ENCODE measurements at places on chromosomes 4 and X.

DNA sequence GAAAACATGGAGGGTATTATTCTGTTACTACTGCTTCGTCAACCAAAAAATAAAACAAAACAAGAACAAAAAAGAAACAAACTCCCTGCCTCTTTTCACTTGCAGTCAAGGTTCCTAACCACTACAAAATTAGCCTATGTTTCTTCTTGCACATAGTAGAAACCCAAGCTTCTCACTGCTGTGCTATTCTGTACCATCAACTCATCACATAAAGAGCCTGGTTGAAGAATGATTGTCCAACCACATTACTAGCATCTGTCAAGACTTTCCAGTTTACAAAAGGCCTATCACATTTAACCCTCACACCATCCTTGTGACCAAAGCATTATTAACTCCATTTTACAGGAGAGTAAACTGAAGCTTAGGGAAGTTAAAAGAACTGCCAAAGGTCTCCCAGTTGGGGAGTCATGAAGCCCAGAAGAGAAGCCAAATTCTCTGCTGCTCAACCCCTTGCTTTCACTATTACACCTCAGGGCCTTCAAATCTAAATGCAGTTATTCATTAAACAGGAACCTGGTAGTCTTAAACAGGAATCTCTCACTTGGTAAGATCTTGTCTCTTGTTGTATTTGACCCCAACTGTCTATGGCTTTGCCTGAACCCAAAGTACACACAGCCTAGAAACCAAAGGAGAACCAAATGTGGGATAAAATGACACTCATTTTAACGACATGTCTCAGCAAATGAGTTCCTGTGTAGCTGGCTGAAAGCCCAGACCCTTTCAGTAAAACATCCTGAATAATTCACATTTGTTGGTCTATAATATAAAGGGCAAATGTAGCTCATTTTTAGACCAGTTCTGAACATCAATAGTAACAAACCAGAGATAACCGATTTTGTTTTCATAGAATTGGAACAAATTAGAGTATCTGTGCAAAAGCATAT lies 8.6 kb downstream of the F9 start:
- DNase-seq = no peak

- peak; percentile 52 for DNase-seq
Measured at GRCh38 chr4:118417325-118417724, 64.5 kb upstream of the PRSS12 start.

DNA sequence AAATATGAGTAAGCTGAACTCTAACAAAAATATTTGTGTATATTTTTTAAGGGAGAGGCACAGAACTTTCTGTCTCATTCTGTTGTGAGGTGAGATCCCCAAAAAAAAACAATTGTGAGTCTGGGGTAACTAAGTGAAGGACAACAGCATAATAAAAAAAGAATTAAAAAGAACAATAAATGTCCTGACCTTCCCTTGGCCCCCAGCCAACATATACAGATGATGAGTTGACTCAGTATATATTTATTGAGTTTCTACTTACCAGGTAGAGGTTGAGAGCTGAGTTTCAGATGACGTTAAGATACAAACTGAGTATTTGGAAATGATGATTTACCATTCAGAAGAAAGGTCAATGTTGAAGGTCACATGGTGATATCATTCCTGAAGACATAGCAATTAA lies 239.5 kb downstream of the KCNIP4 start:
- DNase-seq = no peak

DNA sequence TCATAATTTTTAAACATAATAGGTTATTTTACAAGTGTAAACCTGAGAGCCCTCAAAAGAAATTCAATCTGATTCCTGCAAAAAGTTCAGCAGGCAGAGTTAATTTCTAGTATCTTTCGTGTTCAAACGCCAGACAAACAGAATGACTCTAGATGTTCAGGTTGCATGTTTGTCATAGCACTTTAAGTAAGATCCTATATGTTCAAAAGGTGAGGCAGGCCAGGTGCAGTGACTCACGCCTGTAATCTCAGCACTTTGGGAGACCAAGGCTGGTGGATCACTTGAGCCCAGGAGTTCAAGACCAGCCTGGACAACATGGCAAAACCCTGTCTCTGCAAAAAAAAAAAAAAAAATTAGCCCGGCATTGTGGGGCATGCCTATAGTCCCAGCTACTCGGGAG lies 1.1 kb upstream of the RASSF6 start:
- no peak for DNase-seq

DNA sequence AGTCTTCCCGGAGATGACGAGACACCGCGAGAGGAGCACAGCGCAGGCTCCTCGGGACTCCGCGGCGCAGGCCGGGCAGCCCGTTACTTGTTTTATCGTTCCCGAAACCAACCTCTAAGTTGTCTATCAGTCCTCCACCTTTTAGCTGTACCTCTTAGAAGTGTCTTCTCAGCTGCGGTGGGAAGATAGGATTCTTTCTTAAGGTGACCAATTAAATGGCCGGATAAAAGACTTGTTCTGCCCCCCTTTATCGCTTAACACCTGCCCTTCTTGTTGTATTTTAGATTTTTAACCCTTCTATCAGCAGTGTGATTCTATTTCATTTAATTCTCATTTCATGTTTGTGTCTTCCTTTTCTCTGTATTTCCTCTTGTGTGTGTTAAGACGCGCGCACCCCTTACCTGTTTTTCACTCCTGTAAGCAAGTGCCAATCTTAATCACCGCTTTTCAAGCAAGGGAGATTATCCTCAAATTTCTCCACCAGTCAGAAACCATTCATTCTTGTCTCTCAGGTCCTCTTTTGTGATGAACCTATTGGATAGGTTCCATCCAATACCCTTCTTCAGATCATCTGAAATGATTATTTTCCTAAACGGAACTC lies at the start of gene SLC9B2:
Gene SLC9B2 (minus strand): TSS at position 15 of the 601 bp plus-strand sequence. CDS start 9,211 bp downstream, outside the sequence.
- no peak for DNase-seq

DNA sequence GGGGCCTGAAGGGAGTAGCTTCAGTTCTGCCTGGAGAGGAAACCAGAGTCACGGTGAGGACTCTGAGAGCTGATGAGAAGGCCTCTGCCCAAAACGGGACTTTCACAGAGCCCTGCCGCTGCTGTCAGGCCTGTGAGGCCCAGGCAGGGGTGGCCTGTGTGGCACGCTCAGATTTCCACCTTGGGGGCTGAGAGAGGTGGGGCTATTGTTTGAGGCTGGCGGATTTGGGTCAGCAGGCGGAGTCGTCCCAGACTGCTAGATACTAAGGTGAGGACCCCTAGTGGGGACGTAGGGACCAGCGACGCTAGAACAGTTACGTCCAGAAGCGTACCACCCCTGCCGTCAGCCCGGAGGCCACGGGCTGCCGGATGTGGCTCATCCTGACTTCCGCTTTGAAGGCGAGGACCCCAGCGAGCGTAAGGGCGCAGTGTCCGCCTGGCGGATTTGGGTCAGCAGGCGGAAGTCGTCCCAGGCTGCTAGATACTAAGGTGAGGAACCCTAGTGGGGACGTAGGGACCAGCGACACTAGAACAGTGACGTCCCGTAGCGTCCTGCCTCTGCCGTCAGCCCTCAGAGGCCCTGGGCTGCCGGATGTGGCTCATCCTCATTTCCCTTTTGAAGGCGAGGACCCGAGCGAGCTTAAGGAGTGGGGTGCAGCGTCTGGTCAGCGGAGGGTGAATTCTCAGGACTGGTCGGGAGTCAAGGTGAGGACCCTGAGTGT lies at the start of gene MAGEB1:
Gene MAGEB1 (plus strand): TSS at position 378 of the 721 bp plus-strand sequence. CDS start 3,348 bp downstream, outside the sequence.
- no peak for DNase-seq

GRCh38 chr4:113815826-113816225 lies 54.3 kb upstream of the CAMK2D start:
- DNase-seq = no peak

GRCh38 chrX:65451663-65452062 lies 82.9 kb downstream of the LAS1L start:
- DNase-seq = no peak

- no peak for DNase-seq
Measured at GRCh38 chr4:147044241-147044640, 98.6 kb upstream of the TTC29 start.

GRCh38 chr4:153791746-153792617 lies 3.1 kb upstream of the SFRP2 start:
- DNase-seq = peak; percentile 57

- no peak for DNase-seq
Measured at GRCh38 chr4:10028910-10029309, 7.6 kb upstream of the SLC2A9 start.

DNA sequence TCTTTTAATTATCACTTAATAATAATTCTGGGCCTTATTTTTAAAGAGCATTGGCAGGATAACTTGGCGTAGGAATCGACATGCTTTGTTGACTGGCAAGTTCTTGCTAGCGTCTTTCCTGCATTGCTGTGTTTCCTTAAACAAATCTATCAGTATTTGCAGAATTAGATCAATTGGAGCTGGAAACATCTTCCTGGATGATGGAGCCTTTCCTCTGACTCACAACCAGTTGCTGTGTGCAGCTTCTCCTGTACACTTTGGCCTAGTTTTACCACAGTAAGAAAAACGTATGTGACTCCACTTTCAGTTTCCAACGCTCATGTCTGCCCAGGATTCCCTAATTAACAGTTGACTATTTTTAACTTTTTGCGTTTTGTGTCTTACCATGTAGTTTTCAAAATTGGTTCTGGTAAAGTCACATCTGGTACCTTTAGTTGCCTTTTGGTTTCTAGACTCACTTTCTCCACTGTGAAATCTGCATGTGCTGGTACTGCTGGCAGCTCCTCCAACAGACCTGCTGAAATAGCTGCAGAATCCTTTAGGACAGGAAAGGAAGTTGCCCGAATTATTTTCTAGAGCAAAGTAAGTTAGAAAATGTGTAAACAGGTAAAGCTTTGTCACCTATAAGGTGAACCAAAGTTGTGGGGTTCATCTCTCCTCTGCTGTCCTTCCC lies 553.2 kb upstream of the FAT1 start:
- peak; percentile 22 for DNase-seq

GRCh38 chr4:2579910-2580309 lies 43.5 kb downstream of the FAM193A start:
- DNase-seq = no peak

DNA sequence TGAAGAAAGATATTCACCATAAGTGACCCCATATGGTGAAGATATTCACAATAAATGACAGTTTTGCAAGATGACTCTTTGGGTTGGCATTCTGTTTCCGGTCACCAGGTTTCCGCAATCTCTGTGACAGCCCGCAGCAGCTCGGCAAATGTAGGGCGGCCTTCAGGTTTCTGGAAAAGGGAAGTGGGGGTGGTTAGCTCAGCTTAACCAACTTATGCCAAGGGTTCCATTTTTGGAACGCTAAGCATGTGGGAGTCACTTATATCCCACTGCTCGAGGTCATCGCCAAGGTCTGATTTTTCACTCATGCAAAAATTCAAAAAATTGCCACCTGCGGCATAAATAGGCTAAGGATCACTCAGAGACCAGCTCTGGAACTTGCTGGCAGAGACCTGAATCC lies 51.0 kb downstream of the NIPAL1 start:
- DNase-seq = no peak
